Activated naive CD4-positive, alpha-beta T cell treated with Interleukin-2 at 50 U/mL for 16 hours (primary cell): ENCODE measurements at places on chromosomes 1 and 21.
A peak's percentile ranks its signal among the peaks of the same experiment; 100 is the strongest.

DNA sequence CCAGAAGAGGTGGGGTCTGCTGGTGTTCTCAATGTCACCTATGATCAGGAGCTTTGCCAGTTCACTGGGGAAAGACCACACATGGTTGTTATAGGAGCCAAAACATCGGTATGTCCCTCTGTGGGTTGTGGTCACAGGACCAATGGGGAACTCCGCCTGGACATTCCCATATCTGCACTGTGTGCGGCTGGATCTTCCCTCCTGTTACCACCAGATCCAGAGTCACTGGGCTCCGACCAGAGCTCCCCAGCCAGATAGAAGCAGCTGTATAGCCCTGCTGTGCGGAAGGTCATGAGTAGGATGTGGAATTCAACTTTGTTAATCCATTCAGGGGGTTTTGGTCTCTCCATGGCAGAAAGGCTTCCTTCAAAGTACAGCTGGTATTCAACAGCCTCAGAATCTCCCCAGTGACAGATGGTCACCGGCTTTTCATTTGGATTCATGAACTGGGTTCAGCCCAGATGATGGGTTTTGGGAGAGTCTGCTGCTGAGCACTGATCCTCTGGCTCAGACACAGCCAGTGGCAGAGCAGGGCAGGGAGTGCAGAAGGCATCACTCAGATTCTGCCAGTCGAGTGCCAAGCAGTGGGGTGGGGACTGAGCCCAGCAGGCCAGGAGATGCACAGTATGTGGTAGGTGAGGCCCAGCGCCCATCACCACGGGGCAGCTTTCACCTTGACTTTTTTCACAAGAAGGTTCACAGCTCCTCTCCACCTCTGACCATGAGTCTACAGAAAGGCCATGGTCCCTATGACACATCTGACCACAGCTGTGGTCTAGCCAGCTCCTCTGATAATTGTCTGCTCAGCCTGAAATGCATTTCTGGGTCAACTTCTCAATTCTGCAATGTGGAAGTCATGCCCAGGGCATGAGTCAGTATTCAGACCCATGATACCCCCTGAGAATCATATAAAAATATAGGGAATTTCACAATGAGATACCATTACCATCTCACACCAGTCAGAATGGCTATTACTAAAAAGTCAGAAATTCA, 2.9 kb upstream of the SHCBP1L start:
- no peak for DNase-seq

- no peak for DNase-seq
Observed at GRCh38 chr1:232732344-232732910, 72.8 kb upstream of the MAP10 start.

- no peak for DNase-seq
Observed at GRCh38 chr21:21807598-21807903, 809.3 kb downstream of the NCAM2 start.

- no peak for DNase-seq
Observed at GRCh38 chr21:44265734-44266270, 4.1 kb upstream of the DNMT3L start.

DNA sequence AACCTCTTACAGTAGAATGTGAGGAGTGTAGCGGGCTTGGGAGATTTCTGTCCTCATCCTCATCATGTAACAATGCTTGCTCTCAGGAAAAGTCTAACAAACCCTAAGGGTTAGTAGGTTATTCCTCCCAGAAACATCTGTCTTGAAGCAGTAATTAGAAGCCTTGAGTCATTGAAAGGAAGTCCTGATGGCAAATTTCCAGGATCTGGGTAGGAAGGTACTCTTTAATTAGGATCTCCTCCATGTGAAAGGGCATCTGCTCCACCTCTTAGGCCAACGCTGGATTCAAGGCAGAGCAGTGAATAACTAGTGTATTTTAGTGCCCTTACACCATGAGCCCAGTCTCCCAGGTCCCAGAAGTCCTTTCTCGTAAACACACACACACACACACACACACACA, 106.6 kb upstream of the BARHL2 start:
- DNase-seq = no peak

GRCh38 chr1:209076688-209077087, 506.8 kb upstream of the CAMK1G start:
- no peak for DNase-seq

GRCh38 chr1:221517961-221518360, 223.9 kb downstream of the DUSP10 start:
- DNase-seq = no peak

- no peak for DNase-seq
Observed at GRCh38 chr1:62218604-62219003, 24.0 kb downstream of the L1TD1 start.

DNA sequence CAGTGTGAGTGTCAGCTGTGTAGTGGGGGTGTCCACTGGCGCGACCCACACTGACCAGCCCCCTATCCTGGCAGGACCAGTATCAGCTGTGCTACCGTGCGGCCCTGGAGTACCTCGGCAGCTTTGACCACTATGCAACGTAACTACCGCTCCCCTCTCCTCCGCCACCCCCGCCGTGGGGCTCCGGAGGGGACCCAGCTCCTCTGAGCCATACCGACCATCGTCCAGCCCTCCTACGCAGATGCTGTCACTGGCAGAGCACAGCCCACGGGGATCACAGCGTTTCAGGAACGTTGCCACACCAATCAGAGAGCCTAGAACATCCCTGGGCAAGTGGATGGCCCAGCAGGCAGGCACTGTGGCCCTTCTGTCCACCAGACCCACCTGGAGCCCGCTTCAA, 28.1 kb upstream of the KDM4A start:
- DNase-seq = no peak

DNA sequence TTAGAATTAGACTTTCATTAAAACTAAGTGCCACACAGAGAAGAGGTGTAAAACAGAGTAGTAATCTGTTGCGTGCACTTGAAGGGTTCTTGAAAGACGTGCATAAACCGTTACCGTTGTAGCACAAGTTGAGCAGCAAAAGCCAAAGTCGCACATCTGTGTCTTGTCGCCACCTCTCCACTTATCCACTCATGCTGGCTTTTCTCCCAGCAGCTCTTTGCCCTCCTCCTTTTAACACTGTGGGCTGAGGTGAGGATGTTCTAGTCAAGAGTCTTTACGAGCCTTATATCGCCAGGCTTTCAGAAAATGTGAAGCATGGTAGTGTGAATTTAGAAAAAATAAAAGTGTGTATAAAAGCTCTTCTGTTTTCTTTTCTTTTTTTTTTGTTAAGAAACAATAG, 48.0 kb downstream of the NR5A2 start:
- no peak for DNase-seq

DNA sequence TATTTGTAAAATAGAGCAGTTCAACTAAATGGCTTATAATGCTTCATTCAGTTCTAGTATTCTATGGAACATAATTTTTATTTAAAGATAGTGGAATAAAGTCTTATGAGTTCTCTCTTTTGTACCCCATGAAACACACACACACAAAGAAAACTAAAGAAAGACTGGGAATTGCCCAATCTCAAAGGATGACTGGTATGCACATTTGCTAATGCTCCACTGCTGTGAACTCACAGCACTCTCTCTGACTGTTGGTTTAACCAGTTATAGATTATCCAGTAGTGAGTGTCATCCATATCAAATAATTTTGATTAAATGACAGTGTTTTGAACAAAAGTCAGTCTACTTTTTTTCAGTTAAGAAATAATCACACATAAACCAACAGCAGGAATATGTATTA, 1082.4 kb upstream of the B3GALT2 start:
- DNase-seq = no peak

- no peak for DNase-seq
Observed at GRCh38 chr1:20302108-20302471, 11.4 kb downstream of the VWA5B1 start.

DNA sequence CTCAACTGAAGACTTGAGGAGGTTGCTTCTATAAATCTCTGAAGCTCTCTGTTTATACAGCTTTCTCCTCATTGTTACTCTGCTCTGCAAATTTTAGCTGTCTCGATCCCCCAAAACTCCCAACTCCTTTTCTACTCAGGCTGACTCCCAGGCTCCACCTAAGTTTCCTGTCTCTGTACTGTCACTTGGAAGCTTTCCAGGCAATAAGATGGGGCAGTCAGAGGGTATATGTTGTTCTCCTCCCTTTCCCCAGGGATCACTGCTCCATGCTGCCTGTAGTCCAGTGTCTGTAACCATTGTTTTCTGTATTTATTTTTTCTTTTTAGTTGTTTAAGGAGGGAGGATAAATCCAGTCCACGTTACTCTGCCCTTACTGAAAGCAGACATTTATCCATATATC, 13.4 kb downstream of the TSNAX start:
- DNase-seq = no peak

- DNase-seq = peak; percentile 65
Observed at GRCh38 chr1:116373431-116374352, 648 bp downstream of the ATP1A1 start.

- no peak for DNase-seq
Observed at GRCh38 chr21:28669321-28669720, 323.4 kb downstream of the LTN1 start.

- DNase-seq = no peak
Observed at GRCh38 chr1:210359255-210359654, 30.6 kb downstream of the HHAT start.

- no peak for DNase-seq
Observed at GRCh38 chr21:15874615-15875014, 144.8 kb downstream of the USP25 start.

DNA sequence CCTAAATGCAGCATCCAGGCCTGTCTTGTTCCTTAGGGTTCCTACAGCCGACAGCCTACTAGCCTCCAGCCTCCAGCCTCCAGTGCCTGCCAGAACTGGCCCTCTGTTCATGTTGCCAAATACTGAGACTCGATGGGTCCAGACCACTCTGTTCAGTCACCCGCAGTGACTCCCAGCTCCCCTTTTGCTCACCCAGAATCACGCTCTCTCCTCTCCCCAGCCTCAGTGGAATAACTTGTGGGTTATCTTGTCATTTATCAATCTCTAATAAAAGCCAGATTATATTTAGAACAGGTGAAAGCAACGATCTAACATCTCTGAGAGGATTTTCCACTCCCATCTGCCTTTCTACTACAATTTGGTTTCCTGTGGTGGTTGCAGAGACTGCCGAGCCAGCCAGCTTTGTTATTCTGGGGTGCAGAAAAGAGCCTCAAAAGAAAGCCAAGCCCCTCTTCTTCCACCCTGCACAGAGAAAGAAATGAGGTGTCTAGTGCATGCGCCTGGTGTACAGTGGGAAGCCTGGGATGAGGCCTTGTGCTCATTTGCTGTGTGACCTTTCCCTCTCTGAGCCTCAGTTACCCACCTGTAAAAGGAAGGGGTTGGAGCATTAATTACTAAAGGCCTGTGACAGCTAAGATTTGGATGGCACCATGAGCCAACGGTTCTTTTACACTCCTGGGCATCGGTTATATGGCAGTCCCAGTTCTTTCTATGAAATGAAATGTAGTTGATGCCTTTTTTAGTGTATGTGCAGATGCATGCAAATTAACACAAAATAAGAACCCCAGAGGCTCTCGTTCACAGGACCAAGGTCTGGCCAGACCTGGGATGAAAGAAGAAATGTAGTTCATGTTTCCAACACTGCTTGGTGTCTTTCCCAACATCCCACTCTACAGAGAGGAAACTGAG, 42.9 kb upstream of the ID3 start:
- no peak for DNase-seq

DNA sequence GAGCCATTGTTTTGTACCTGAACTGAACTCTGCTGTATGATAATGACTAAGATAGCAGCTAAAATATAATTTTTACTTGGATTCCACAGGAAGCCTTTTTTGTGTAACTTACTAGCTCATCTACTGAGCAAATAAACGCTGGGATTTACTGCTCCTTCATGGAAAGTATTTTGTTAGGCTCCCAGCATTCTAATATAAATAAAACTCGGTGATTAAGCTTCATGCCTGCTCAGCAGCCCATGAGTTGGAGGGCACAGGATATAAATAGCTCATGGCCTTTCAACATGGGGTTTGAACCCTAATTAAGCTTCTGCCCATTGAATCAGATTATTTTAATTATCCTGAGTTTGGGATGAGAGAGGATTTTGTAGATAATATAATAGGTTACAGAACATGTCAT, 180.0 kb downstream of the PCP4 start:
- no peak for DNase-seq

DNA sequence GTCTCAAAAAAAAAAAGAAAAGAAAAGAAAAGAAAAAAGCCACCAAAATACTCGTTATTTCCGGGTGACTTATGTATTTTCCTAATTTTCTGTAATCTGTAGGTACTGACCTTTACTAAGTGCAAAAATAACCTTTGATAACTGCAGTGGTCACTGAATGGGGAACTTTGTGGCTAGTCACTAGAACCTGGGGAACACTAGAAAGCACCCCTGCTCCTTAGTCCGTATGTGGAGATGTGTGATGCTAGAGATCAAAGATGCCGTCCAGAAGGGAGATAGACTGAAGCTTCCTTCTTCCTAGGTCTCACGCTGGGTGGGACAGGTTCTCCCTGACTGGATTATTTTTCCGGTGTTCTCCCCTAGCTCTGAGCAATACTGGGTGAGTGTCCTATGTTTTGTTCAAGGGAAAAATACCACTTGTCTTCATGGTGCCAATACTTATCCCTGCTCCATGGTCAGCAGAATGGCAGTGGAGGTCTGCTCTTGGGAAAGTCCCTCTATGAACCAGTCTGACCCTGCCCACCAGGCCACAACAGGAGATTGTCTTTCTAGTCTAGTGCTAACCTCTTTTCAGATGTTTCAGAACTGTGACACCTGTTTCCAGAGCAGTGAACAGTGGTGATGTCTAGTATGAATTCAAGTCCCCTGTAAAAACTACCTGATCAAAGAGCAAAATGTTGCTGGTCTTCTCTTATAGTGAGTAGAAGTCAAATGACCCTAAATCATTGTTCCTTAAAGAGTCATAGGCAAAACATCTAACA, 39.9 kb downstream of the GTF2B start:
- no peak for DNase-seq

DNA sequence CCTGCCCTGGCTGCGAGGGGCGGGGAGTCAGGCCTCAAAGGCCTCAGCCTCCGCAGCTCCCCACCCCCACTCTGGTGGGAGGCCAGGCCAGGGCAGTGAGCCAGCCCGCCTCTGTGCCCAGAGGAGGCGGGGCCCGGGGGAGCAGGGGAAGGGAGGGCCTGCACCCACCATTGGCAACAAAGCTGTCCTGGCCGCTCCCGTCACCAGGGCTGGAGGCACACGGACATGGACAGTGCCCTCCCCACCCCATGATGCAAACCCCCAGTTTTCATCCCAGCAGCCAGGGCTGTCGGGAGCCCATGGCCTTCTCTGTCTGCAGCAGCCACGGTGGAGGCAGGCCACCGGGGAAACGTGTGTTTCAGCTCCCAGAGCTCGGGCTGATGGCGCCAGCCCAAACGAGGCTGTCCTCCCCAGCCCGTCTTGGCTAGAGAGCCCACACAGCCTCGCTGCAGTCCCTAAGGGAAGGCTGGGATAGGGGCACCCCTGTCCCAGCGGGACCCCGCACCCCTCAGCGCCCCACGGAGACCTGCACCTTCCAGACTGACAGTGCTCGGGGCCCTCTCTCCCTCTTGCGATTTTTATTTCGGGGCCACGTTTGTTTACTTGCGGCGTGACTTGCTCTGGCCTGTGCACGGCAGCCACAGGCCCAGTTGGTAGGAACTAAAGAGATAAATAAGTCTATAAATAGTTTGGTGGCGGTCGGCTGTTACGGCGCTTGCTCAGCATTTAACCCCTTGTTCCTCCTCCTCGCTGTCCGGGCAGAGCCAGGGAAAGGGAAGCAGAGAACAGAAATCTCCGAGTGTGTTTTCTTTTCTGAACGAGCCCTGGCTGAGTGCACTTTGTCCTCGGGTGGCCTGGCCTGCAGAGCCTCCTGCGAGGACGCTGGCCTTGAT, 101.8 kb downstream of the PRDM16 start:
- DNase-seq = no peak

- DNase-seq = no peak
Observed at GRCh38 chr1:244080343-244080929, 29.4 kb downstream of the ZBTB18 start.
